Endothelial cell (in vitro differentiated cells): ENCODE measurements at places on chromosomes 12 and 14. TPM values are rescaled to one million over a fixed set of nuclear protein-coding genes. Genes with fewer than 3 reads are reported as not detected.

- no peak overlapping the region for H3K4me3 ChIP-seq
- no peak for DNase-seq
- no peaks in the 10 kb centered on the region for H3K27me3 ChIP-seq
- no peak overlapping the region for H3K27ac ChIP-seq
- peaks cover 7% of the 10 kb centered on the region for H3K4me1 ChIP-seq
- no peaks in the 10 kb centered on the region for H3K36me3 ChIP-seq
Measured at GRCh38 chr12:1907652-1908611, 10.5 kb downstream of the CACNA2D4 start.

GRCh38 chr12:26768611-26769603 is 64.1 kb downstream of the ITPR2 start:
- no peak for DNase-seq
- H3K27ac ChIP-seq = no peak overlapping the region
- no peaks in the 10 kb centered on the region for H3K36me3 ChIP-seq
- H3K4me3 ChIP-seq = no peak overlapping the region
- peaks cover 14% of the 10 kb centered on the region for H3K4me1 ChIP-seq
- no peaks in the 10 kb centered on the region for H3K27me3 ChIP-seq

GRCh38 chr12:124020514-124020949 is 47.5 kb downstream of the ZNF664 start:
- H3K4me3 ChIP-seq = no peak overlapping the region
- no peak overlapping the region for H3K27ac ChIP-seq
- no peak for DNase-seq
- H3K36me3 ChIP-seq = peaks cover 5% of the 10 kb centered on the region
- H3K4me1 ChIP-seq = peaks cover 18% of the 10 kb centered on the region

Gene KRT72
- total RNA-seq = 0.28 TPM

Gene OR10G3
- total RNA-seq = not detected

Gene NKX2-1
- total RNA-seq = not detected
